GM23248 (cell line): ENCODE measurements at places on chromosomes 11 and 22. TPM values are rescaled to one million over a fixed set of nuclear protein-coding genes. Genes with fewer than 3 reads are reported as not detected.

The GCAT gene
- total RNA-seq, result 36.1 and 73.7 TPM in 2 replicates

The OR8A1 gene
- total RNA-seq, result not detected in 2 replicates

The GLYATL1 gene
- total RNA-seq, result not detected in 2 replicates

The NNMT gene
- 809 and 1,043 TPM in 2 replicates for total RNA-seq

DNA sequence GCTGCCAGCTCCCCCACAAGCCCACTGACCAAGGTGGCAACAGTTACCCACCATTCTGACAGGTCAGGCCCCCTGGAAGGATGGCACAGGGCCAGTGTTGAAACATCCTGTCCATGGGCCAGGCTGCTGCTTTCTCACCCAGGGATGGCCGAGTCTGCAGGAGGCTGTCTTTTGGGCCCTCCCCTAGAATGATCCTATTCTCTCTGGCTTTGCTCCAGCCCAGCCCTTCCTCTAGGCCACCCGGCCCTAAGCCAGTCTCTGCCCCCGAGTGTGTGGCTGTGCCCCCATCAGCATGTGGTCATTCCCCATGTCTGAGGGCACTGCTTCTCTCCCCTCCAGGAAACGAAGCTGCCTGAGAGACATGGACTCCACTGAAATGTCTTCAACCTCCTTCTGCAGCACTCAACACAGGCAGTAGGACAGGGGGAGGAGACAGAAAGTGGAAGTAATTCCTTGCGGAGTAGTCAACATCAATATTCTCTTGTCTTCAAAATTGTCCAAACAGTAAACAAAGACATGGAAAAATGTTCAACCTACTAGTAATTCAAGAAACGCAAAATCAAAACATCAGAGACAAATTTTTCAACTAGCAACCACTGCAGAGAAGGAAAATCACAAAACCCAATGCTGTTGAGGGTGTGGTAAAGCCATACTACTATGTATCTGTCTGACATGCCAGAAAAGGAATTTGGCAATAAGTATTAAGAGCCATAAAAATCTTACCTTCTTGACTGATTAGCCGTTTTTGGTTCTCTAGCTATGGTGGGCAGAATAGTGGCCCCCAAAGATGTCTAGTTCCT, 5.1 kb upstream of the SCARF2 start:
- DNase-seq, result no peak

DNA sequence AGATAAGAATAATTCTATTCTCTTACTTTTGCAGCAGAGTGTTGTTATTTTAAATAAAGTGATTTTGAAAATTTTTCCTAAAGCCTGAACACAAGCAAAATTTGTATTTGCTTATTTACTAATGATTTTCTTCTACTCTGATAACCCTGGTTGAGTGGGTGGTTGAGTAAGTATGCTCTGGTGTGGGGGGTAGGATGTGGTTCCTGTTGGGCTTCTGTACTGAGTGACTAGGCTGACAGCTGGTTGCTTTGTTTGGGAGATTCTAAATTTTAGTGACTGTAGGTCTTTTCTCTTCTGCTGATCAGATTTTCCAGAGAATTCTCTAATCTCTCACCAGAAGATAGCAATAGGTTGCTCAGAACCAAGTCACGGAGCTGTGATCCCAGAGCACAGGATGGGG, 61.6 kb downstream of the METTL15 start:
- DNase-seq, result peak; percentile 42

DNA sequence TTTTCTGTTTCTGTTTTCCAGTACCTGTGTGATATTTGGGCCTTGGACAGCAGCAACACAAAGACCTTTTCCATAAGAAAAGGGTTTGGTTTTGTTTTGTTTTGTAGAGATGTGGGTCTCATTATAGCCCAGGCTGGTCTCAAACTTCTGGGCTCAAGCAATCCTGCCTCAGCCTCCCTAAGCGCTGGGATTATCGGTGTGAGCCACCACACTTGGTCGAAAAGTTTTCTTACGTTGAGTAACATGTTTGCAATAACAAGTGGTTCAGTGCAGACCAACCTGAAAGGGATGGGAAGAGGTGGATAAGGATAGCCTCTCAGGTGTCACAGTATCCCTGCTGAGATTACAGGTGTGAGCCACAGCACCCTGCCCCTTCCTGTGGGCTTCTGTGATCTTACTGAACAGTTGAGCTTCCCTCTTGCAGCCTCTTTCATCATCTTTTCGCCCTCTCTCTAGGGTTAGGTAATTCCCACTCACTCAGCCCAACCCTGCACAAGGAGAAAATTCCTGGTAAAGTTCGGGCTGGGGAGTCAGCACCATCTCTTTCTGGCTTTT, 3.5 kb upstream of the MRPL48 start:
- DNase-seq, result peak; percentile 12

- no peak for DNase-seq
Observed at GRCh38 chr11:26620282-26621045, 48.4 kb upstream of the MUC15 start.

GRCh38 chr11:100555931-100556330, 131.2 kb upstream of the ARHGAP42 start:
- DNase-seq, result no peak

- peak; percentile 95 for DNase-seq
Observed at GRCh38 chr11:71927820-71928736, at the start of gene XNDC1N. Gene XNDC1N (minus strand): TSS chr11:71928594. CDS start chr11:71923353, 5,241 bp downstream.

GRCh38 chr22:45208696-45208992, 32.0 kb downstream of the KIAA0930 start:
- no peak for DNase-seq

DNA sequence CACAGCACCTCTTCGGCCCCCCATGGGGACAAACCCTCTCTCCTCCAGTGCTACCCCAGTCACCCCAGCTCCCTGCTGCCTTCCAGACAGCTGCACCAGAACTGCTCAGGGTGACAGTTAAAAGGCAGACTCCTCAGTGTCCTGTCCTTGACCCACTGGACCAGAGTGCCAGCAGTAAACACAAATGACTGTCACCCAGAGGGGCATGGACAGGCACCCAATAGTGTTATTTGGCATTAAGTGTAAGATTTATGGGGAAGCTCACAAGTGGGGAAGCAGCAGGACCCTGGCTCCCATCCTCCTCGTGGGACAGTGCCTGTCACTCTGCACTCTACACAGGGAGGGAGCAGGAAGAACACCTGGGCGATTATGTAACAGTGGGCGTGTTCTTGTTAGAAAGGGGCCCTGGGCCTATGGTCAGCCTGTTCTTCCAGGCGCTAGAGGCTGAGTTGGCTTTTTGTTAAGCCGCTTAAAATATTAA, 5.0 kb downstream of the RPS19BP1 start:
- no peak for DNase-seq

GRCh38 chr11:115194802-115195110, 309.5 kb downstream of the CADM1 start:
- DNase-seq, result peak; percentile 58

DNA sequence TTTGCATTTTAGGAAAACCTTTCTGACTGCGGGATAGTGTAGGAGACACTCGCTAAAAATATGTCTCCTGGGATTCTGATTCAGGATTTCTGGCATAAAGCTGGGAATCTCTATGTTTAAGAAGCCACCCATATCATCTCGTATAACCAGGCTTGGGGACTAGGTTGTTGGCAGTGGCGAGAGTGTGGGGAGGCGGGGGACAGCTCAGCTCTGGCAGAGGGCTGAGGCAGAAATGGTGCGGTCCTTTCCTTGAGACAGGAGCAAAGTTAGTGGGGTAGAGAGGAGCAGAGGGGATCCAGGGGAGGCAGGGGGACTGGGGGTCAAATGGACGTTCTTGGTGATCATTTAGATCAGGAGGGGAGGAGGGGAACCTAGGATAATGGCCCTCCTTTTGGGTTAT, 74.3 kb downstream of the TEAD1 start:
- DNase-seq, result no peak

DNA sequence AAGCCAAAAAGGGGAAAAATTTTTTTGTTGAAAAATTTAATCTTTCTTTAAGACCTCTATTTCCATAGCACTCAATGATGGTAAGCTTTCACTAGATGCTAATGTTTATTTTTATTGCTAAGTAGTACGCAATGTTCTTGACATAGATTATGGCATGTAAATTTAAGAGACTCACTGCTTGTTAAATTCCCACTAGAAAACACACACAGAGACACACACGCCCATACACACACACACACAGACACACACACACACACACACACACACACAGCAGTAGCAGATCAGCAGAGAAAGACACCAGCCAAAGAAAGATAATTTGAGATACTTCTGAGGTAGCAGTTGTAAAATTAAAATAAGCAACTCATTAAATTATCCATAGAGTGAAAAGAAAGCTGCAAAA, 16.0 kb upstream of the BDNF start:
- DNase-seq, result no peak

GRCh38 chr11:995752-996420, 40.6 kb downstream of the MUC6 start:
- peak; percentile 14 for DNase-seq
